Urothelium cell line (cell line): ENCODE measurements at places on chromosomes 5 and 9.

DNA sequence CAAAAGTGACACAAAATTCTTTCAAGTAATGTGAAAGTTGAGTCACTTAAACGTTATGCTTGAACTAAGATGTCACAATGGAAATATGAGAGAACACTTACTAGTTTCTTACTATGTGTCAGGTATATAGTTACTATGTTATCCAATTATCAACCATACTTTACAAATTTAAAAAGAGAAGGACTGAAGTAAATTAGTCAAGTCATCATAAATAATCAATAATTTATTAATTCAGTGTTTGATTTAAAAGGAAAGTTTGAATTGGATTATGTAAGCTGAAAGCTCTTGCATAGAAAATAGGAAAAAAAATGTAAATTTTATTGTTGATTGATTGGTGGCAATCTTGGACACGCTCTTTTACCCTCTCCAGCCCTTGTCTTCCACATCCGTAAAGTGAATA lies 76.3 kb downstream of the GABRA1 start:
- DNase-seq = no peak

- no peak for DNase-seq
Observed at GRCh38 chr5:177304392-177305119, 957 bp downstream of the PRELID1 start.

- DNase-seq = no peak
Observed at GRCh38 chr9:89426384-89426961, 71.4 kb downstream of the SEMA4D start.

GRCh38 chr9:98220911-98221310 lies 28.5 kb upstream of the CORO2A start:
- no peak for DNase-seq

GRCh38 chr5:30401479-30402058 lies 791.9 kb upstream of the CDH6 start:
- peak; percentile 35 for DNase-seq

GRCh38 chr9:85053206-85053786 lies 383.8 kb downstream of the NTRK2 start:
- DNase-seq = peak; percentile 16

GRCh38 chr9:77597057-77597456 lies 51.1 kb downstream of the GNA14 start:
- no peak for DNase-seq

- no peak for DNase-seq
Observed at GRCh38 chr5:144195448-144195847, 24.8 kb downstream of the KCTD16 start.

- no peak for DNase-seq
Observed at GRCh38 chr9:97774673-97775072, 77.5 kb upstream of the XPA start.

DNA sequence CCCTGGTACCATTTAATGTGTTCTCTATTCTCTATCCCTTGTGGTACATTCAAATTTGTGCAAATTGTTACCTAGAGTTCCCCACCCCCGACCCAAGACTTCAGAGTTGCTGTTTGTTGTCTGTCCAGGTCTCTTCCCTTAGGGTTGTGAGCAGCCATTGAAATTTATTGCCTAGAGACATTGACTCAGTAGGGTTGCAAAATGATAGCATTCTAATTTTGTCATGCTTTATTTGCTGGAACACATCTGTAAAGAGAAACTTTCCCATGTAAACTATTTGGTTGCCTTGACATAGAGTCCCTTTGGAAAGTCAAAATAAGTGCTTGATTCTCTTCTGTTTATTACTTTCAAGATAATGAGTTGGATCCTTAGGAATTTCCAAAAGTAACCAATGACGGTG lies 91.7 kb upstream of the KLF9 start:
- no peak for DNase-seq

GRCh38 chr5:115709585-115709984 lies 83.7 kb upstream of the TMED7 start:
- DNase-seq = no peak

DNA sequence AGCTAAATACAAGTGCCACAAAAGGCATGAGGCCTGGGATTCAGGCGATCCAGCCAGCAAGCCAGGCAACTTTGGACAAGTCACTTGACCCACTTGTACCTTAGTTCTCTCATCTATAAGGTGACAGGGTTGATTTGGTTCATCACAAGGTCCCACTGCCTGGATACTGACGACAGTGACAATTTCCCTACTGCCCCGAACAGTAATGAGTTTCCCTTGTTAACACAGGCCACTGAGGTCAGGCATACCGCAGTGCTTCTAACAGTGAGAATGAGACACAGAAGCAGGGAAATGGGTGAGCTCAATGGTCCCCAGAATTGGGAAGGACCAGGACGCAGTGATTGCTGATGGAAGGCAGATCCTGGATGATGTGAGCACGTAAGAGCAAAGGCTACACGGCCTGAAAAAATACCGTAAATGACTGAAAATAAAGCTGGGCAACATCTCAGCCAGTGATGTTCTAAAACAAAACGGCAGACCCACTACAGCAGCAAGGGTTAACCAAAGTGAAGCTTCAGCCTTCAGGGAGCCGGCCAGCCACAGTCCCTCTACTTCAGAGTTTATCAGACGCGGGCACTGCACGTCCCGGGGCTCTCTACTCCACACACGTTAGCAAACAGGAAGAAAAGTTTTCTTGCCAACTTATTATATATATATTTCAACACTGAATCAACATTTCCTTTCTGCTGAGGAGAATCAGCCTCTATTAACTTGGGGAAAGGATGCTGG lies 846 bp downstream of the MGAT1 start:
- DNase-seq = no peak

DNA sequence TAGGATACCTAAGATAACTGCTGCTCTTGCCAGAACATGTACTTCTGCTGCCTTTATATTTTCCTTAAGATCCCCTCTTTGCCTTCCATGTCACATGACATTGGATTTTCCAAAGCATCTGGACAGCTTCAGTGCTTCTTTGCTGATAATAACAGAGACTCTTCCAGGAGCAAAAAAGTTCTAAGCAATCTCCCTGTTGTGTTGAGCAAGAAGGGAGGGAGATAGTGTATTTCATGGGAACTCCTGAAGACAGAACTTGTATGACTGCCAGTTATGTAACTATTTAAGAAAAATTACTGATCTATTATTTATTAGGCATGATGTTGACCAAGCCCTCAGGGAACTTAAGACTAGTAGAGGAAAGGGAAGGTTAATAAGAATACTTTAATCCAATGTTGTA lies 454.7 kb downstream of the SPATA31D1 start:
- no peak for DNase-seq

DNA sequence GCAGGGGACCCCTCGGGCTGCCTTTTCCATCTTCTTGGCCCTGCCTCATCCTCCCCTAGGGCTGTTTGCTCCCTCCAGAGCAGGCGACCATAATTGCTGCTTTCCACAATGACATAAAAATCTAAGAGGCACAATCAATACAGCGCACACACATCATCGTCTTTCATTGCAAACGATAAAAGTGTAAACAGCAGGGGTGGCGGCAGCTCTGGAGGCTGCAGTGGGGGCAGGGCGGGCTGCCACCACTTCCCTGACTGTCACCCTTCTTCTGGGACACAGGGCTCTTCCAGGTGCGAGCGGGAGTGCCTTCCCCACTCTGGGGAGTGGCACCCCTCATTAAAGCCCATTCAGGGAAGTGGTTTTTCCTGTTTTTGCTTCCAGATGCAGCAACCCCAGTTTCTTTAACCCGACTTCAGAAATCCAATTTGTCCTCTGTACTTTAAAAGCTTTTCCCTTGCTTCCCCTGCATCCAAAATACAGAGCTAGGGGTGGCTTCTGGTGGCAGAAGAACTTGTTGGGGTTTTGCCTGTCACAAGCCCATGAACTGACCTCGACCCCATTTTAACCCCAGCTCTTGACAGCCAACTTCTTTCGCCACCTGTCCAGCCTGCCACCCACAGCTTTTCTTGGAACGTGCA lies 45.7 kb downstream of the TSPAN17 start:
- no peak for DNase-seq

DNA sequence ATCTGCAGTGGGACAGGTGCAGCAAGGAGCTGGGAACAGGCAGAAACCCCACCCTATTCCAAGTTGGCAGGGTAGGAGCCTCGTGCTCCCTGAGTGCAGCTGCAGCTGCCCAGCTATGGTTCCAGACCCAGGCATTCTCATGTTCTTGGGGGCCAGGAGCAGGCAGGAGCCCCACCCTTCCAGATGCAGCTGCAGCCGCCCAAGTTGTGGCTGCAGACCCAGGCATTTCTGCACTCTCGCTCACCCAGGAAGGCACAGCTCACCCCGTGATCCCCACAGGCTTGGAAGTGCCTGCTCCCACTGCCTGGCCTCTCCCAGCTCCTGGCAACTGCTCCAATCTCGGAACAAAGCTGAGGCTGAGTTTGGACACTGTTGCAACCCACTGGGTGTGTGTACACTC lies 275.8 kb upstream of the ADRA1B start:
- no peak for DNase-seq

- no peak for DNase-seq
Observed at GRCh38 chr9:110874963-110875674, 163.2 kb downstream of the LPAR1 start.

- no peak for DNase-seq
Observed at GRCh38 chr5:95727764-95728191, 3.4 kb upstream of the RHOBTB3 start.

DNA sequence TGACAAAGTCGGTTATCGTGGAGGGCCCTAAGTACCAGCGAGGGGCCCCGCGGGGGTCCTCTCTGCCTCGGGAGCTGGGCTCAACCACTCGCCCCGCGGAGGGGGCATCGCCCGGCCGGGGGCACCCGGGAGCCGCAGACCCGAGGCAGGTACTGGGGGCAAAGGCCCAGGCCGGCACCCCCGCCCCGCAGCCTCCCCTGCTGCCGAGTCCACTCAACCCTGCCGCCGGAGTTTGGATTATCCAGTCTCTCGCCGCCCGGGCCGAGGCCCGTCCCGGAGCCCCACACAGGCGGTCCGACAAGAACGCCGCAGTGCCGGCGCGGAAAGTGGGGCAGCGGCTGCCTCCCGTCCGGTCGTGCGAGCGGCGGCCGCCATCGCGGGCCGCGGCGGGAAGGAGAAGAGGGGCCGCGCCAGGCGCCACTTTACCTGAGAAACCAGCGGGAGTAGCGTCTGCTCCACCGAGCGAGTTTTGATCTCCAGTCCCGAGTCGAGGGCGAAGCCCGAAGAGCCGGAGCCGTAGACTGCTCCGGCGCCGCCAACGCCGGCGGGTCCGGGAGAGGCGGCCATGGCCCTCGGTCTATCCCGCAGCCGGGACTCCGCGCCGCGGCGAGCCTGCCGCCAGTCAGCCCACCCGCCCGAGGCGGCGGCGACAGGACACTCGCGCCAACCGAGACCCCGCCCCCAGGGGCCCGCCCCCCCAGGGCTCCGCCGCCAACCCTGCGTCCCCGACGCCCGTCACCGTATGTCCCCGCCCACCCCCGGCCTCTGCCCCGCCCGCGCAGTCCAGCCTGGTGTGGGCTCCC lies at the start of gene CTNNAL1:
Gene CTNNAL1 (minus strand): TSS at position 624 of the 803 bp plus-strand sequence. CDS start 57 bp downstream, at position 567.
- peak; percentile 97 for DNase-seq

GRCh38 chr9:98372077-98372836 lies 116.8 kb upstream of the TBC1D2 start:
- DNase-seq = no peak

DNA sequence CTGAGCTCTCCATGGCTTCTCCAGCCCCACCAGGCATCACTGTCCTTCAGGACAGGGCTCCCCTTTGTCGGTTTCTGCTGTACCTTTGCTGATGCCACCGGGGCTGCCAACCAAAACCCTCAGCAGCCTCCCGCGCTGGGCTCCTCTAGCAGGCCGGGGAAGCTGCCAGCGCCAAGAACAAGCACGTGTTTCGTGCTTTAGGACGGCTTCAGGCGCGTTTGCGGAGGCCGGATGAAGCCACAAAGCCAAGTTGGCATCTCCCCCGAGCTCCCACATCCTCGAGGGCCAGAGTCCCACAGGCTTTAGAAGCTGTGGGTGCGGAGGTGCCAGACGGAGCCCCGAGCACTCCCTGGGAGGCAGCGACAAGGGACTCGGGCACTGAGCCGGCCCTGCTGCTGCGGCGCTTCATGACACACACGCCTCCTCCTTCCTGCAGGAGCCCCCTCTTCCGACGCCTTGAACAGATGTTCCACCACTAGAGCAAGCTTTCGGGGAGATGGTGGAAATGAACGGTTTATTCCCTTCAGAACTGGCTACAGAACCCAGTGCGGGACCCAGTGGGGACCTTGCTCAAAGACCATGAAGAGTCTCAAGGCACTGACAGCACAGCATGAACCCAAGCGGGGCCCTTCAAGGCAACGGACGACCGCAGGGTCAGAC lies 36.7 kb downstream of the SARDH start:
- no peak for DNase-seq

DNA sequence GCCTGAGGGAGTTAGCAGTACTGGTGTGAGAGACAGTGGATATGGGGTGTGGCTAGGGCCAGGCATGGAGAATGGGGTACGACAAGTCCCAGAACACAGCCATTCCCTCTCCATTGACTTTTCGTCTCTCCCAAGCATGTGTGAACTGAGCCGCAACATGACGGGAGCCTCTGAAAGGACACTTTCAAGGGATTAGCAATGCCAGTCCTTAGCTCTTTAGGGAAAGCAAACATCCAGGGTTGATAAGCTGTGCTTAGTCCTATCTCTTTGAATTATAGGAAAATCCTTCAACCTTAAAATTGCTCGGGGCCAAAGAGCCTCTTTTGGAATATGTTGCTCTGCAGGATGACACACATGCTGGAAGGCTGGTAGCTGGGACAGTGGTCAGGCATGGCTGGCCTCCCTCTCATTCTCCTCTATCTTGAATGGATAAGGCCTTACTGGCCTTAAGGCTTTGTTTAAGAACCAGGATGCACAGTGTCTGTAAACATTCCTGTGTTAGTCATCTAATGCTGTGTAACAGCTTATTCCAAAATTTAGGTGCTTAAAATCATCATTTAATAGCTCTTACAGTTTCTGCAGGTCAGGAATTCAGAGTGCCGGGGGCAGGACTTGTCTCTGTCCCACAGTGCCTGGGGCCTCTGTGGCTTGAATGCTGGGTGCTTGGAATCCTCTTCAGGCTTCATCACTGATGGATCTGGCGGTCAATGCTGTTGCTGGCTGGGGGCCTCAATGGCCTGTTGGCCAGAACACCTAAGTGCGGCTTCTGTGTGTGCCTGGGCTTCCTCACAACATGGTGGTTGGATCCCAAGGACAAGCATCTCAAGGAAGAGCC lies 95.3 kb downstream of the PTTG1 start:
- no peak for DNase-seq

GRCh38 chr5:142955628-142956027 lies 185.5 kb downstream of the ARHGAP26 start:
- DNase-seq = no peak

- DNase-seq = no peak
Observed at GRCh38 chr5:154899151-154899816, 38.7 kb downstream of the GEMIN5 start.

GRCh38 chr5:87030699-87031098 lies 237.0 kb upstream of the RASA1 start:
- no peak for DNase-seq

- no peak for DNase-seq
Observed at GRCh38 chr9:35453786-35454185, 36.1 kb upstream of the RUSC2 start.

DNA sequence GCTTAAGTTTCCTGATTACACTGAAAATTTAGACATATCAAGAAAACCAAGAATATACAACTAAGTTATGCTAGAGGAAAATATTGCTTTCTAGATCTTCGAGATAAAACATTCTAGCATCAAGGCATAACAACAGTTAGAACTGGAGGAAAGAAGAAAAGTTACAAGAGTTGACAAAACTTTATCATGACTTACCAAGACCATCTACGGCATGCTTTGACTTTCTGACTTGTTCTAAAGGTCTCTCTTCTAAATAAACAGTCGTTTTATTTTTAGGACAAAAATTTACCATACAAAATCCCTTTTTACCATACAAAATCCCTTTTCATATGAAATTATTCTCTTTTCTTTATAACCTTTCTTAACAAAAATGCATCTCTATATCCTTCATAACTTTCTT lies 1110.1 kb upstream of the CDH10 start:
- no peak for DNase-seq

GRCh38 chr9:136019681-136020060 lies 58.5 kb upstream of the UBAC1 start:
- DNase-seq = no peak
